Tibial artery (tissue), 4 donors: ENCODE measurements at places on chromosomes 1 and 21.

DNA sequence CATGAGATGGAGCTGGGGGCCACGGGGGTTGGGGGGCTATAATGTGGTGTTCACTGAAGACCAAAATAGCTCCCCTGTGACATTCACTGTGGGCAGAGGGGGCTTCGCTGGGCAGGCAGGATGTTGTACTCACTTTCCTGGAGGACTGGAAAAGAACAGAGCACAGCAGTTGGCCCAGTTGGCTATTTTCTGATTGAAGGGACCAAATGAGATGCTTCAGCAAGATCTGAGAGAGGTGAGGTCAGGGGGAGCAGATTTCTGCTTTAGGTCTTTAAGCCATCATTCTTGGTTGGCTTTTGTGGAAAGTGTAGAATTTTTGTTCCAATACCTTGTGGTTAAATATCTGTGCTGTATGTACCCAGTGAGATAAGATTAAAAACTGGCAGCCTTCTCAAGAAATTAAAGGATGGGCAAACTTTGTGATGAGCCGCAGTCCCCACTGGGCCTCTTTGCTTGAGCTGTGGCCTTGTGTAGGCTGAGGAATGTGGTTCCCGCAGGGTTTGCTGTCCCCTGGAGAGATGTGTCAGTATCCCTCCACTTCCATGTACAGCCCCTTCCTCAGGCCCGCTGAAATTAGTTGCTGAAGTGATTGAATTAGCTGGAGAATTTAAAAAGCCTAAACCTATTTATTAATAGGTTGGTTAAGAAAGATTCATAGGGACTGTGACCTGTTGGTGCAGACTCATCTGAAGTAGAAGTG lies 80.7 kb downstream of the ATP5PO start:
- no peak overlapping the region for H3K27ac ChIP-seq
- H3K27me3 ChIP-seq = no peaks in the 10 kb centered on the region
- H3K4me1 ChIP-seq = no peaks in the 10 kb centered on the region
- peaks cover 68% of the 10 kb centered on the region for H3K36me3 ChIP-seq
- no peak overlapping the region for H3K4me3 ChIP-seq

DNA sequence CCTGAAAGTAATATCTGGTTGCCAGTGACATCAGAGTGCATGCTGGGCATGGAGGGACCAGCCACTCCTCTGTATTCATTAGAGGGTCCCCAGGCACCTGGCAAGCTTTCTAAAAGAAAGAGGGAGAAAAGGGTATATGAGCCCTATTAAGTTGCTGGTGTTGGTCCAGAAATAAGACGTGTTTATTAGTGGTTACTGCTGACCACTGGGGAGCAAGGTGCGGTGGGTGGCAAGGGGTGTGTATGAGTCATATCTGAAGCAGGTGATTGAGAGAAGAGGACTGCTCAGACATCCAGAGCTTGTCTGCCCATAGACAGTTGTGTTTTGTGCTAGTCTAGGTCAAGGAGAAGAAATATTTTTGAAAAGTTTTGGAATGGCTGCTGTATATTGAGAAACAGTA lies 298.1 kb downstream of the TM2D1 start:
- peaks cover 8% of the 10 kb centered on the region for H3K36me3 ChIP-seq
- DNase-seq = no peak
- H3K27ac ChIP-seq = no peak overlapping the region
- H3K27me3 ChIP-seq = no peaks in the 10 kb centered on the region
- H3K4me1 ChIP-seq = no peaks in the 10 kb centered on the region

DNA sequence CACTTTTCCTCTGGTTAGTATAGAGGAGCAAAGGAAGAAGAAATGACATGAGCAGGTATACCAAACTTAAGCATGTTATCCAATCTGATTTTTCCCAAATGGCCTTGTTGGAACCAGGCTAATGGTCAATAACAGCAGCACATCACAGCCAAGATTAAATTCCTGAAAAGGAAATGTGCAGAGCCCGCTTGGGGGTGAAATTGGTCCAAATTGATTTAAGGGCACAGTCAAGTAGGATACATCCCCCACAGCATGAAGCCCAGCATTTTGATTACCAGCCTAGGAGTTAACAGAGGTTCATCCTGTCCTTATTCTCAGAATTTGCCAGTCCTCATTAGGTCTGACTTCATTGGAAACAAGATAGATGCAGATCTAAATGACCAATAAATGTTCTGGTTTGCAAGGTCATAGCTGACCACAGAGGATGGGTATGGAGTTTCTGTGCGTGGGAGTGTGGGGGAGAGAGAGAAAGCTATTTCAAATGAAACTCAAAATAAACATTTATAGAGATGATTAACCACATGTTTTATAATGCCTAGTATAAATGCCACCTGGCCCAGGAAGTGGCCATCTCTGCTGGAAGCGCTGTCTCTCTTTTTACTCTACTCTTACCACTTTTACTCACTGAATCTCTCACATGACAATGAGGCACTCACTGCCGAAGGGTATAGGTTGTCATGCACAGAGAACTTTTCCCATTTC lies 38.7 kb downstream of the RGS5 start:
- peaks cover 9% of the 10 kb centered on the region for H3K36me3 ChIP-seq
- H3K27me3 ChIP-seq = no peaks in the 10 kb centered on the region
- peak overlapping the region; percentile 63 for H3K27ac ChIP-seq
- H3K4me3 ChIP-seq = no peak overlapping the region

DNA sequence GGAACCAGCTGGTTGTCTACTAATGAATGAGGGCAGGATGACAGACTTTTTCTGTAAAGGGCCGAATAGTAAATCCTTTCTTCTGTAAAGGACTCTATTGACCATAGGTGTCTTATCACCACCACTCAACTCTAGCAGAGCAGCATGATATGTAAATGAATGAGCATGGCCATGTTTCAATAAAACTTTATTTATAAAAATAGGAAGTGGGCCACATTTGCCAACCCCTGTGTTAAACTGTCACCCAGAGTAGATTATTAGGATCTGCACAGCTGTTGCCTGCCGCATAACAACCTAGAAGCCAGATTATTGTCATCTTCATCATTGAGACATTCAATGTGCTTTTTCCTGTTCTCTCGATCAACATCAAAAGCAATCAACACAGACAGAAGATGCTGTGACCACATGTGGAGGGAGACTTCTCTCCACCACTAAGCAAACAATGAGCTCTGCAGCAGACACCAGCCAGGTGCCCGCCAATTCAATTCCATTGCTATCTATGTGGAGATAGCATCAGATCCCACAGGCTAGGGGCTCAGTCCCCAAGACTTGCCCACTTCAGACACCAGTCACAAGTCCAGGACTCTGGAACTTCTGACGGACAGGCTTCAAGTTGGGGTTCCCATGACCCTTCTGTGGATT lies 6.8 kb upstream of the EFHD2 start:
- H3K36me3 ChIP-seq = no peaks in the 10 kb centered on the region
- no peak overlapping the region for H3K4me3 ChIP-seq
- H3K27me3 ChIP-seq = no peaks in the 10 kb centered on the region
- no peak overlapping the region for H3K27ac ChIP-seq
- DNase-seq = no peak

- peaks cover 36% of the 10 kb centered on the region for H3K36me3 ChIP-seq
- H3K4me1 ChIP-seq = peaks cover 9% of the 10 kb centered on the region
- H3K27ac ChIP-seq = no peak overlapping the region
- H3K27me3 ChIP-seq = no peaks in the 10 kb centered on the region
- no peak overlapping the region for H3K4me3 ChIP-seq
Observed at GRCh38 chr1:3644273-3644672, 5.6 kb downstream of the WRAP73 start.

DNA sequence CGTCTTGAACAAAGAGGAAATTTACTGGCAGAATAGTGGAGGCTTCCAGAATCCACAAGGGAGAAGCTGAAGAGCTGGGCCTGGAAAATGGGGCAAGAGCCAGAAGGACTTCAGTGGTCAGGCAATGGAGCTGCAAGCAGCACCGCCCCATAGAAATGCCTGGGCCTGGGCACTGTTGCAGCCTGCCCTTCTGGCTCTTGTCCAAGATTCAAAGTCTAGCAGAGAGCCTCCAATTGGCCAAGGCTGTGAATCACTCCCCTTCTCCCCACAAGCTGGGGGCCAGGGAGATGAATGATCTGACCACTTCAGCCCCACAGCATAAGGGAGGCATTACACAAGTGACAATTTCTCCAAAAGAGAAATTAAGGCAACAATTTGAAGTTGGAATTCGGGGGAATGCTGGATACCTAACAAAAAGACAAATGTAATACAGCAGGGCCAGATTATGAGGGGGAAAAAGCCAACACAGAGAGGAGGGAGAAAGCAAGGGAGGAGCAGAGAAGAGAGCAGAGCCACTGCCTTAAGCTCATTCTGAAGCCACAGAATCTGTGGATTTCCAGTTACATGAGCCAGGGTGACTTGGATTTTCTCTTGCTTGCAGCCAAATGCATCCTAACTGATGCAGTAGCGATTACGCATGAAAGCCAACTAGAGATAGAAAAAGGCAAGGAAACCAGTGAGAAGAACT lies 80.3 kb downstream of the LRIG2 start:
- H3K4me3 ChIP-seq = no peak overlapping the region
- H3K36me3 ChIP-seq = no peaks in the 10 kb centered on the region
- no peak for DNase-seq
- no peaks in the 10 kb centered on the region for H3K27me3 ChIP-seq
- H3K27ac ChIP-seq = no peak overlapping the region

- H3K27me3 ChIP-seq = no peaks in the 10 kb centered on the region
- peaks cover 33% of the 10 kb centered on the region for H3K4me1 ChIP-seq
- DNase-seq = peak; percentile 38
- H3K27ac ChIP-seq = peak overlapping the region; percentile 36
Observed at GRCh38 chr1:208158640-208159554, 85.3 kb downstream of the PLXNA2 start.

- H3K27ac ChIP-seq = peak overlapping the region; percentile 69
- H3K36me3 ChIP-seq = peaks cover 21% of the 10 kb centered on the region
- peaks cover 68% of the 10 kb centered on the region for H3K4me1 ChIP-seq
Observed at GRCh38 chr1:12405325-12406210, 175.7 kb downstream of the VPS13D start.

- H3K4me1 ChIP-seq = peaks cover 21% of the 10 kb centered on the region
- H3K27me3 ChIP-seq = no peaks in the 10 kb centered on the region
- DNase-seq = peak; percentile 92
- peak within 1 kb of the TSS; percentile 99 for H3K4me3 ChIP-seq
- H3K27ac ChIP-seq = peak within 1 kb of the TSS; percentile 97
- peaks cover 14% of the 10 kb centered on the region for H3K36me3 ChIP-seq
Observed at GRCh38 chr1:153977250-153978240, at the start of gene JTB. Gene JTB (minus strand): TSS chr1:153977674. CDS start chr1:153977252, 422 bp downstream.
